ENCODE measurements at places on chromosomes 6 and 20. TPM values are rescaled to one million over a fixed set of nuclear protein-coding genes. Genes with fewer than 3 reads are reported as not detected.

CAPN11 gene
- 6.9 TPM for total RNA-seq

FAM83B gene
- not detected for total RNA-seq

DNA sequence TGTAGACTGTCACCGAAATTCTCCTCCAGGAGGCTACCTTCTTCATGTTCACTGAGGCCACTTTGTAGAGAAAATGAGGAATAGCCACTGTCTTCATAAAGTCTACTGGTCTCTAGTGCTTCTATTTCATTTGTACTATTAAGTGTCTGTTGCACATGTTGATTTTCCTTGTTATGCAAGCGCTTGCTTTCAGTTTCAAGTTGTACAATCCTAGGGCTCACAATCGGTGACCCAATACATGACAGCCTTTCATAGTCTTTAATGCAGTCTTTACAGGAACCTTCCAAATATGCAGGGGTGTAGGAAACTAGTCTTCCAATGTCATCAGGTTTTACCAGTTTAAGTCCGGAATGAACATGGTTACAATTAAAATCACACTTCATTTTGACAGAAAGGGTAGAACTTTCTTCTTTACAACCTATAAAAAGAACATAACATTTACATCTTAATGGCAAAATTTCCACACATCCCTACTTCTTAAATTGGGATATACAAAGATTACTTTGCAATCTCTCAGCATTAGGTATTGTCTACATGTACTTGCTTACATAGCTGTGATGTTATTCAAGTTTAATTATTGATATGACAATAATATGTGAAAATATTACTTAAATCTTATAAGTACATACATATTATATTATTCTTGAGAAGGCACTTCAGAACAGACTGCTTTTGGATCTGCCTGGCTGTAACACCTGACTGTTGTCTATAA lies 7.5 kb downstream of the FBXO5 start:
- no peak for DNase-seq

CGA gene
- not detected for total RNA-seq

DNA sequence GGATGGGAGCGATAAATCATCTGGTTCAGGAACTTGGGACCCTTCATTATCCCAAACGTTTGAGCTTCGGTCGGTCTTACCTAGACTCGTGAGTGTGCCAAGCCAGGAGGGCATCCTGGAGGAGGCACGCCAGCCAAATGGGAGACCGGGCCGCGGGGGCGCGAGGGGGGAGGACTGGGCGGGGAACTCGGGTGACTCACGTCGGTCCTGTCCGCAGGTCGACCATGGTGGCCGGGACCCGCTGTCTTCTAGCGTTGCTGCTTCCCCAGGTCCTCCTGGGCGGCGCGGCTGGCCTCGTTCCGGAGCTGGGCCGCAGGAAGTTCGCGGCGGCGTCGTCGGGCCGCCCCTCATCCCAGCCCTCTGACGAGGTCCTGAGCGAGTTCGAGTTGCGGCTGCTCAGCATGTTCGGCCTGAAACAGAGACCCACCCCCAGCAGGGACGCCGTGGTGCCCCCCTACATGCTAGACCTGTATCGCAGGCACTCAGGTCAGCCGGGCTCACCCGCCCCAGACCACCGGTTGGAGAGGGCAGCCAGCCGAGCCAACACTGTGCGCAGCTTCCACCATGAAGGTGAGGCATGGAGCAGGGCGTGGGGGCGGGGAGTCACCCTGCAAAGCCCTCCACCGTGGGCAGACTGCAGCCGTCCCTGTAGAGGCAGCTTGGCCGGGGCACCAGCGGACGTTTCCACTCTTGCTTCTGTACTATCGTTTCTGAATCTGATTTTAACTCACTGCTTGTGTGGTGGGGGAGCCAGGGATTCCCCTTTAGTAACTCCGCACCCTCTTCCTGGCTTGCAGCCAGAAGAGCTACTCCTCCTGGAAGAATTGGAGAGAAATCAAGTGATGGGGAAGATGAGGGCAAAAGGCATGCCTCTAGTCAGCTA lies 2.7 kb downstream of the BMP2 start:
- DNase-seq: peak; percentile 69

MOXD1 gene
- total RNA-seq: 14.2 TPM

DNA sequence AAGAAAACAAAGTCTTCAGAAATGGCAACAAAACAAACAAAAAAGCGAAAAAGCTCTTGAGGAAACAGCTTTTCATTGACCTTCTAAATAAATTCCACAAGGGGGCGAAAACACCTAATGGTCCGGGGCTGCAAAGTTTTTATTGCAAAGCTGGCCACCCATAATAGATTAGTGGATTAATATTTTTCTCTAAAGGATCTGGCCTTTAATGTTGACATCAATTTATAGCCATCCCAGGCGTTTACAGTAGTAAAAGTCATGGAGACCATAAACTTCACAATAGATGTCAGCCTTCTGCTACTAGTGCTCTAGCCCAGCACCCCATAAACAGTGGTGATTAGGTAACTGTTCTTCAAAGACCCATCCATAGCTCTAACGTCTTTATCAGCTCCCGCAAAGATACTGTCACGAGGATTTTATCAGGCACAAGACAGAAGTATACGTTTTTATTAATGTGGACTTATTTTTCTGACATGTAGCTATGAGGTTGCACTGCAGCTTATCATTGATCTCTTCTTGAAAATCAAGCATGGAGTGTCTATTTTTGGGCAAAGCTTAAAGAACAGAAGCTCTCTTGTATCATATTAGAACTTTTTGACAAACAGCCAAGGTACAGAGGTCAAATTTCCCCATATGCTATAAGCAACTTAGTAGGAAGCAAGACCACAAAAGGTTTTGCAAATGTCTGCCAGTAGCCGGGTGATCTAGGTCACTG lies 4.7 kb downstream of the CITED2 start:
- DNase-seq: no peak

DNA sequence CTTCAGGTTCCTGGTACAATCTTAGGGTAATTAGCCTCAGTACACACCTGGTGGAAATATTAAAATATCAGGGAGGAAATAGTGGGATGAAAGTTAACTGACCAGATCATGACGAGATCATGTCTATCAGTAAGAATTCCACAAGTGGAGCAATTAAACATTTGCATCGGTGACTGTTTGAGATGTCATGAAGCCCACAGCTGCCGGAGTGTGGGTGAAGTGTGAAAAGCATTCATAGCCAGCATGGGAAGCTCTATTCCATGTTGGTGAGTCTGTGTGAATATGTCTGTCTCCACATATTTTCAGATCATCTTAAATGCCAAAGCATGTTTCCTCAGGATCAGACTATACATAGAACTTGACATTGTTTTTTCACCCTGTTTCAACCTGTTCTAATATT lies 142.8 kb downstream of the IPCEF1 start:
- DNase-seq: no peak
